ENCODE measurements at places on chromosomes 4 and X.

- DNase-seq, result no peak
These were observed 1237.3 kb downstream of the C4orf33 start for GRCh38 chr4:130333241-130333759.

DNA sequence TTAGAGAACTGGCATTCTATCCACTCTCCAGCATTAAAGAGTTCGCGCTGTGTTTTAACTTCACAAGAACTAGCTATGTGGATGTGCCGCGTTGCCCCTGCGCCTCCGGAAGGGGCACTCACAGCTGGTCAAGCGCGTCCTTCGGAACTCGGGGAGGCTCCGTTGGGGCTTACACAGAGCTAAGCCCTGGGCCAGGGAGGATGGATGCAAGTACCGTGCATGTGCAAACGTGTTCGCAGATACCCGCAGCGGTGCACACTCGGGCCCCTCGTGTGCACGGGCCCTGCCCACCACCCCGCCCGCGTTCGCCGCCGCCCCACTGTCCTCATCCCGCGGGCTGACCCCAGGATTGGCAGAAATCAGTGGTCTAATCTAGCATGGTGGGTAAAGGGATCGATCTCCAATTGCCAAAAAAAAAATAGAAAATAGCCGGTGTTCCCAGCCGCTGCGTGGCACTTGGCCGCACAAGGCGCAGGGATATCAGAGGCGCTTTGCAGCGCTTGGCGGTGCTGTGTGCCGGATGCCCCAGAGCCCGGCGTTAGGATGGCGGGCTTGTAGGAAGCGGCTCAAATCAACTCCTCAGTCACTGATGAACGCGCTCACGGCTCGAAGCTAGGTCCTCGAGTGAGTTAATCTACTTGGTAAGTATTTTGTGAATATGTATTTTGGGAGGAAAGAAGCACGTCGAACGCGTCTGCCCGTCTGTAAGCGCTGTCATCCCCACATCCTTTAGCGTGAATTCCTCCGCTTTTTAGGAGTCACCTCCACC, 989 bp upstream of the PCDH10 start:
- DNase-seq, result no peak

GRCh38 chr4:13240066-13240465, 244.1 kb downstream of the RAB28 start:
- DNase-seq, result no peak

DNA sequence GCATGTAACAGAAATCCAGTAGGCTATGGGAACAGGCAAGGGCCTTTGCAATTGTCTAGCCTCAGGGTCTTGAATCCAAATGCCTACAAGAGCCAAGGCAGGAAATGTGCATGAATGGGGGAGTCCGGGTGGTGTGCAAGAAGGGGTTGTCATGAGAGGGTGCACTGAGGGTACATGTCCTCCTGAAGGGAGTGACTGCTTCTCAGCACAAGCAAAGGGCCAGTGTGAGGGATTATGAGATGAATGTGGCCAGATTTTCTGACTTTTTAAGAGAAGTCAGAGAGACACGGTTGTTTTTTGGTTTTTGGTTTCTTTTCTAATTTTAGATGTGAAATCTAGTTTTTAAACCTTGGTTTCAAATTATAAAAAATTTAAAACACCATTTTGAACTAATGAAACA, 76.5 kb upstream of the LSM6 start:
- DNase-seq, result no peak

DNA sequence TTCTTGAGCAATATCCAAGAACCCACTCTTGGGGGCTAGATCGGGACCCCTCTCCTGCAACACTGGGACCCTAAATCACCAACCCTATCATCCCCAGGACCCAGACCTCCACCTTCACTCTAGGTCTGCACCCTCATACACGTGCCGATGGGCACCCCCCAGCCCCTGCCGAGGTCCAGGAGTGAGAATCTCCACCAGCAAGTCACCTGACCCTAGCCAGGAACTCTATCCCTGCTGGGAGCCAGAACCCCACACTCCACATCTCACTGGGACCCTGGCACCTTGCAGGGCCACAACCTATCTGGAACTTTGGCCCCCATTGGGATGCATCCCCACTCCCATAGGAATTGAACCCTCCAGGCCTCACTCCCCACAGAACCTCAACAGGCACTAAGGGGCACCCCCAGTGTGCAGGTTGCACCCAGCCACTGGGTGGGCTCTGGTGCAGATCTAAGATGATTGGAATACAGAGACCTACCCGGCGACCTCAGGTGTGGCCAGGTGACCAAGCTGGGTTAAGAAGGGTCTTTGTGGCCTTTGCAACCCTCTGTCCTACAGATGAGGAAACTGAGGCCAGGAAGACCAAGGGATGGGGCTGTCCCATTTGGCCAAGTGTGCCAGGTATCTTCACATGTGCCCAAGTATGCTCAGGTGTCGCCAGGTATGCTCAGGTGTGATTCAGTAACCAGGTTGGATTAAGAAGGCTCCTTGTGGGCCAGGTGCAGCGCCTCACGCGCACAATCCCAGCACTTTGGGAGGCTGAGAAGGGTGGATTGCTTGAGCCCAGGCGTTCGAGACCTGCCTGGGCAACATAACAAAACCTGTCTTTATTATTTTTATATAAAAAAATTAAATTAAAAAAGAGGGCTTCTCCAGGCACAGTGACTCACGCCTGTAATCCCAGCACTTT, 3.1 kb upstream of the DHRSX start:
- DNase-seq, result no peak

DNA sequence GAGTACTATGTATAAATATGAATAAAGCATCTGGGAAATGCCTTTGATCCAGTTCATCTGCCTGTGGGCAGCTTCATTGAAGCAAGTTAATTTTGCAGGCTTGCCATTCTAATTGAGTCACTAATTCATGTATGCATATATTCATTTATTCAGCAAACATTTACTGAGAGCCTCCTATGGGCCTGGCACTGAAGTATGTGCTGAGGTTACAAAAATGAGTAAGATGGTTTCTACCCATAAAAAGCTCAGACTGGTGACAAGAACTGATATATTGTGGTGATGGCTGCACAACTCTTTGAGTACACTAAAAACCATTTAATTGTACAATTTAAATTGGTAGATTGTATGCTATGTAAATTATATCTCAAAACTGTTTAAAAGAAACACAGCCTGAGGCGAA, 1.1 kb upstream of the MRPL1 start:
- no peak for DNase-seq

- no peak for DNase-seq
These were observed 61.3 kb upstream of the CASK start for GRCh38 chrX:41984628-41985027.

GRCh38 chr4:8639021-8639420, 46.5 kb downstream of the CPZ start:
- DNase-seq, result no peak

DNA sequence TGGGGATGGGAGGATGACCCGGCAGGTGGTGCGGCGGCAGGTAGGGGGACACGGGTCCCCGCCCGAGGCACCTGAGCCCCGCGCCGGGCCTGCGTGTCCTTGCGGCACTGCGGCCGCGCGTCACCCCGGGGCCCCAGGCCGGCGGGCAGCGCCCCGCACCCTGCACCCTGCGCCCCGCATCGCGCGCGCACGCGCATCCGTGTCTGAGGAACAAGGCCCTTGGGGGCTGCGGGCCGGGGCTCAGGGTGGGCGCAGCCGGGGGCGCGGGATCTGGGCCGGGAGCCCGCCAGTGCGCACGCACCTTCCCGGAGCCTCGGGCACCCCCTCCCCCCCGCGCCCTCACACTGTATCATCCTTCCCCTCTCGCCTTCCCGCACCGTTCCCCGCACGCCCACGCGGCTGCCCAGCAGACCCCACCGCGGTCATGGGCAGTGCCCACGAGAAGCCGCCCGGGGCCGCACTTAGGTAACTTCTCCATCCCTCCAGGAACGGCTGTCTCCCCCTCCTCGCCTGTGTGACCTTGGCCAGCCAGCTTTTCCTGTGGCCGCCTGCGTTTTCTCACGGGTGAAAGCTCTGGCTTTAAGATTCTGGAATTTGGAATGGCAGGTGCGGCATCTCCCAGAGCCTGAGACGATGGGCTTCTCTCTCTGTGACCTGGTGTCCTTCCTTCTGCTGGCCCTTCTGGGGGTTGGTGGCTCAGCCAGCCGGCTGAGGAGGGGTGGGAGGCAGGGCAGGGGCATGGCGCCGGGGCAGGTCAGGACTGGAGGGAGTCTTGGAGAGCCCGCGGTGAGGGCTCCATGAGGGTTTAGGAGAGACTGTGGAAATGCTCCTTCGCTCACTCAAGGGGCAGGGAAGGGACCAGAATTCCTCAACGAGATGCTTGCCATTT, 748 bp downstream of the ATP2B3 start:
- no peak for DNase-seq

GRCh38 chr4:48899950-48900349, 6.6 kb downstream of the OCIAD2 start:
- no peak for DNase-seq

GRCh38 chr4:2744576-2745270, 11.4 kb downstream of the TNIP2 start:
- no peak for DNase-seq

DNA sequence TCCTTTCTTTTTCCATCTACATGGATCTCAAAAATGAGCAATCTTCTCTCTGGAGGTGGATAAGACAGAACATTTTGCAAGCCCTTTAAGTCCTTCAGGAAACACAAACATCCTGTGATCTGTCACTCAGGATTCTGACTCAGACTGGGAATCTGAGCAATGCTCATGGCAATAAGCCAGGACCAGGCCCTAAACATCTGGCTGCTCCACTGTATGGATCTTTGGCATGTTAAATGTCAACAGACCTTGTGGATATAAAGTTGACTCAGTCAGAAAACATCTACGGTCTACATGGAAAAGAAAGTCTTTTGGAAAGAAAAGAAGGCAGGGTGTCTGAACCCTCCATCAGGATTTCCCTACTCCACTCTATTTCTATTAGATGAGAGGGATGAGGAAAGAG, 17.8 kb upstream of the CHIC2 start:
- DNase-seq, result peak; percentile 89

DNA sequence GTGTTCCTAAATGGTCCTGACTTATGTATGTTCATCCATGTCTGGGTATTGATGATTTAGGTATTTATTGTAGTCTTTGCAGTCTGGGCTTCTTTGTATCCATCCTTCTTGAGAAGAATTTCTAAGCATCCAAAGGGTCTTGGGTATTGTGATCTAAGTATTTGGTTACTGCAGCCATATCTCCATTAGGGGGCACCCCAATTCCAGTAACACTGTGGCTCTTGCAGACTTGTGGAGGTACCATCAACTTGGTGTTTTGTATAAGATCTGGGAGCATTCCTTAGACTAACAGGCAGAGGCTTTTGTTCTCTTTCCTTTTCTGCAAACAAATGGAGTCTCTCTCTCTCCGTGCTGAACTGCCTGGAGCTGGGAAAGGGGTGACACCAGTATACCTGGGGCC, 113.7 kb upstream of the NEXMIF start:
- peak; percentile 4 for DNase-seq

DNA sequence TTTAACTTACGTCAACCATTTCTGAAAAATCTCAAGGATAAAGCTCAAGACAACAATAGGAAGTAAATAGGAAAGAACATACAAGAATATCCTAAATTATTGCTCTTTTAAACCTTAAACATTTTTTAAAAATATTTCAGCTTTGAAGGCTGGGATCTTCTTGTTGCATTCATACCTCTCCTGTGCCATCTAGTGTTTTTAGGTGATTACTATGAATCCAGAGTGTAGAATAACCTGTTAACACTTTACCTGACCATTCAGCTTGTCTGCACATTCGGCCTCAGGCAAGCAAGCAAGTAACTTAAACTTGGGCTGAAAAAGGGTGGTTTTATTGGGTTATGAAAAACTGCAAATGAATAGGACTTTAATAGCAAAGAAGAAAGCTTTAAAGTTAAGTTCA, 507.8 kb upstream of the INTU start:
- DNase-seq, result no peak

GRCh38 chr4:89193843-89194242, 82.5 kb downstream of the TIGD2 start:
- DNase-seq, result no peak

DNA sequence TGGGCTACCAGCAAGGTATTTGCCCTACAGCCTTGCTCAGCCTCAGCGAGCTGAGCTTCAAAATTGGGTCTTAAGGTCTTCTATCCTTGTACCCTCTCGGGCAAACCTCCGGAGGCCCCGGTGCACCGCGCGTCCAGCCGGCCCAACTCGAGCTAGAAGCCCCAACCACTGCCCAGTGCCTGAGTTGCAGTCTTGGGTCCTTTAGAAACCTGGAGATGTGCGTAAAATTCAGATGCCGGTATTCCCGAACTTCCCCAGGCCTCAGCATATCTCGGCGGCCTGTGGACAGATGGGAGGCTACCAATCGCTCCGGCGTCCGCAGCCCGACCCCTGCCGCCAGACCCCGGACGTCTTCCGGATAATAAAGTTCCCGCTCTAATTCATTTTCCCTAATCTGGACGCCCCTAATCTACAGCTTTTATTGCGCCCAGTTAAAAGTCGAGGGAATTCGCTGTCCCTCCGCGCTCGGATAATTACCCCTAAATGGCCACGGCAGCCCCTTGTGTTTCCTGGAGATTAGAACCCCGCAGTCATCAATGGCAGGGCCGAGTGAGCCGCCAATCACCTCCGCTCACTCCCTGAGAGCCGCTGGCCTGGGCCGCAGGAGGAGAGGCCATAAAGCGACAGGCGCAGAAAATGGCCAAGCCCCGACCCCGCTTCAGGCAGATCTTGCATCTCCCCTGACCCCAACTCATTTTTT, 1.5 kb upstream of the MSX1 start:
- DNase-seq, result no peak

GRCh38 chrX:19350941-19351384, 7.2 kb downstream of the PDHA1 start:
- DNase-seq, result no peak

- no peak for DNase-seq
These were observed 26.5 kb downstream of the SLC10A7 start for GRCh38 chr4:146495269-146495668.

GRCh38 chr4:168667376-168667775, 170.5 kb downstream of the PALLD start:
- no peak for DNase-seq
